ENCODE measurements at places on chromosomes 3 and 15.

GRCh38 chr15:48636511-48636910 is 9.0 kb downstream of the FBN1 start:
- no peak for DNase-seq

DNA sequence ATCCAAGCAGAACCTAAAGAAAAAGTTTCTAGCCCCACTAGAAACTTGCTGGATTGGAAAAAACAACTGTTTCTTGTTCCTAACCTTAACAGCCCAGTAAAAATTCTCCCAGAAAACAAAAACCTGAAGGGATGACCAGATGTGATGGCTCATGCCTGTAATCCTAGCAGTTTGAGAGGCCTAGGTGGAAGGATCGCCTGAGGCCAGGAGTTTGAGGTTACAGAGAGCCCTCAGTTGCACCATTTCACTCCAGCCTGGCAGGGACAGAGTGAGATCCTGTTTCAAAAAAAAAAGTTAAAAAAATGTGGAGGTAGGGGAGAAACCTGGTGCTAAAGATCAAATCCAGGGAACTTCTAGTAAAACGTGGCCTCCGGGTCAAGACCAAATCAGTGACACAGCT is 38.6 kb upstream of the RAF1 start:
- no peak for DNase-seq

DNA sequence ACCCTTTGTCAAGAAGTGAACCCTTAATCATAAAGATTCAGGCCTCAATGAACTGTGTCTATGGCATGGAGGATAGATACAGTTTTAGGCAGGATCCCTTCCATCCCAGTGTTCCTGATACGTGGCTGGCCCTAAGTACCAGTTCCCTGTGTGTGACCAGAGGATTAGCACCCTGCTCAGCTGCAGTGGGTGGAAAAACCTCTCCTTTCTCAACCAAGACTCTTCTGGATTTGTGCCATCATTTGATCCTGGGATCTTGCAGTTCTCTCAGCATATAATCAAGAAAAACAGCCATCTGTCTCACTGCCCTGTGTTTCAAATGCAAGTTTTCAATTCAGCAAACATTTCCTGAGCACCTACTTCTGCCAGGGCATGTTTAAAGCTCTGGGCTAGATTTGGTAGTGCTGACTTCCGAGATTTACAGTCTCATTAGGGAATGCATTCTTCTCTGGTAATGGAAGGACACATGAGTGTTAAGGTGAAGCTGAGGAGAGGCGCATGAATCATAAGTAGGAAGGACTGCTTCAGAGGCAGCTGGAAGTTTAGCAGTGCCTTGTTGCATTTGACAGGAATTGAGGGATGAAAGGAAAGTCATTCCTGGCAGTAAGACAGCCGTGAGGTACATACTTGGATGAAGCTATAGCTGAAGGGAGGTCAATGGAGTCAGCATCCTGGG is 388.3 kb downstream of the MFSD1 start:
- no peak for DNase-seq

- no peak for DNase-seq
Measured at GRCh38 chr3:38507120-38507519, 11.0 kb downstream of the EXOG start.

DNA sequence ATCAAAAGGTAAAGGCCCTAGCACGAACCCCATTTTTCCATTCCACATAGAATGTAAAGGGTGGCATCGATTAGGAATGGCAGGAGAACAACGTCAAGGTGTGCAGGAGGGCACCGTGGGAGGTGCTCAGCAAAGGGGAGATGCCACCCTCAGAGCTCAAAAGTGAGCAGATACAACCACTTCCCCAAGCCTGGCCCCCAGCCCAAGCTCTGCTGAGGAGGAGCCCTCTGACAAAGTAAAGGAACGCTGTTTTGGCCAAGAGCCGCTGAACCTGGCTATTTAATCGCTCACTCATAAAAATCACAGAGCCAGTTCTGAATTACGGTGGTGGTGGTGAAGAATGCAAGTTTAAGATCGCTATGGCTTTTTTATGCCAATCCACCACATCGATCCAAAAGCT is 12.4 kb downstream of the GNB5 start:
- no peak for DNase-seq

- DNase-seq: peak; percentile 84
Measured at GRCh38 chr3:31232055-31233025, 300.4 kb upstream of the STT3B start.

GRCh38 chr3:111787556-111788463 is 71.3 kb upstream of the PHLDB2 start:
- no peak for DNase-seq

DNA sequence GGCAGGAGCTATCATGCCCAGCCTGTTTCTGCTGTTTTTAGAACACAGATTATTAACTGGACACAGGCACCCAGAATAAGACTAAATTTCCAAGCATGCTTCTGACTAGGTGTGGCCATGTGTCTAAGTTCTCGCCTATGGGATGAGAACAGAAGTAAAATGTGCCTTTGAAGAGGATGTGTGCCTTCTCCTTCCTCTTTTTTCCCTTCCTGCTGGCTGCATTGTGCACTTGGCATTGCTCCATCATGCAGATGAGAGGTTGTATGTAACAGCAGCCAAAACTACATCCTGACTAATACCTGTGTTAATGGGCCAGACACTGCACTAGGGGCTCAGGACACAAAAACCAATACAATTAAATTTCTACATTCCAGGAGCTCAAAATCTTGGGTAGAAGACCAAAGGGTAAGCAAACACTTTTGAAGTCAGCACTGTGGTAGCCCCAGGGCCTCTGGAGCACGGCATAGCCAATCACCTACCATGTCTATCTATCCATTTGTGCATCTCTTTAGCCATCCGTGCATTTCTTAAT is 40.9 kb upstream of the RNU6-1 start:
- DNase-seq: peak; percentile 37

DNA sequence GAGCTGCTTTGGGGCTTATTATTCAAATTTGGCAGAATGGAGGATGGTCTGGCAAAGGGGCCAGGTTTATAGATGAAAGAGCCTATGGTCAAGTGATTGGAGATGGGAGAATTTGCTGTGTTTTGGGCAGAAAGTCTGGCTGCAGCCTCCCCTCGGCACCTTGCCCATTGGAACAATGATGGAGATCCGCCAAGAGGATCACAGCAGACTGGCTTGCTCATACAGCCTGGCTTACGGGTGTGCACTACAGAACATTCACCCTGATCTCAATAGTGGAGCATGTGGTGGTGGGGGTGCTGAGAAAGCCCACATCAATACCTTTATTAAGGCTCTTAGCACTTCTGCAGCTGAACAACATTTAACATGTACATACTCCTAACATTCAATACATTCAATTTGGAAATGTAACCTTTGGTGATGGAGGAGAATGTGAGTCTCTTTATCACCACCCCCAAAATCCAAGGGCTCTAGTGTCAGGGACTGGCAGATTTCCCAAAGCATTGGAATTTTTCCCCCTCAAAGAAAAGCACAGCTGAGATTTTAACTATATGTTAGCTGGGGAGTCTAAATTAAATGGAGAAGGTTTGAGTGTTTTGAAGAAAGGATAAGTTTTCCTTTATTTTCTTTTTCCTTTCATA is 118.4 kb upstream of the TMC3 start:
- DNase-seq: no peak

DNA sequence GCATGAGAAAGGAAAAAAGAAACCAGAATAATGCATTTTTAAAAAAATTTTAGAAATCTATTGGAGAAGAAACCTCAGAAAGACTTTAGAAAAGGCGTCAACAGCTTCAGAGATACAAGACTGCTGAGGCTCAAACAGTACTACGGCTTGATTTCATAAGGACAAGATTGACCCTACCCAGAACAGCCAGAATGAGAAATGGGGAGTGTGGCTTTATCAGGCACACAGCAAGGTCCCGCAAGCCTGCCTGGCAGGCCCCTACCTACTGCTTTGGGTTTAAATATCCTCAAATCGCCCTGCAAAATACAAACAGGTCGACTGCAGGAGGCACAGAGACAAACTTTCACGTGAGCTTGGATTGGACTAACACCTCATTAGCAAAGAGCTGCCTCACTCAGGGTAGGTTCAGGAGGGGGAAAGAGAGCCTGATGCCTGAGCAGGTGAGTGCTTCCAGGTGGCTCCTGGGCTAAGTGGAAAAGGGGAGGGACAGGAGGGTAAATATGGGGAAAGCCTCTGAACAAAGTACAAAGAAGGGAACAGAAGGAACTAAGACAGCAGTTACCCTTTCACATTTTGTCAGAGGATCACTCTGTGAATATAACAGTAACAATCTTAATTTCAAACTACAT is 87.5 kb downstream of the RORA start:
- no peak for DNase-seq

- DNase-seq: no peak
Measured at GRCh38 chr3:26621906-26622620, 509 bp upstream of the LRRC3B start.

GRCh38 chr3:99686469-99686868 is 48.1 kb downstream of the COL8A1 start:
- no peak for DNase-seq

DNA sequence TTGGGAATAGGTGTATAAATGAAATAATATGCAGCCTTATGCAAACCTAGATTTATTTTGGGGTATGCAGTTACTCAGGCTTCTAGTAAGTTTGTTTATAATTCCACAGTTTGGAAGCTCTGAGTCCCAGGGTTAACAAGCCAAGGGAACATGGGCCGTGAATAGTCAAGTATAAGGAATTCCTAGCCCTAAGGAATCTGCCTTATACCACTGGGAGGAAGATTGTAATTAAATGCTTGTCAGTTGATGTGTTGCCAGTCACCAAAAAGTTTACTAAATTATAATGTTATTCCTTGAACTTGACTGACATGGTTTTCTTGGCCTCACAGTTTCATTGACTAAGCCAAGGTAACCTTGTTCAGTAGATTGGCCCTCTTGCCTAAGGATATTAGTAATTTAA is 72.4 kb upstream of the SGO1 start:
- no peak for DNase-seq

DNA sequence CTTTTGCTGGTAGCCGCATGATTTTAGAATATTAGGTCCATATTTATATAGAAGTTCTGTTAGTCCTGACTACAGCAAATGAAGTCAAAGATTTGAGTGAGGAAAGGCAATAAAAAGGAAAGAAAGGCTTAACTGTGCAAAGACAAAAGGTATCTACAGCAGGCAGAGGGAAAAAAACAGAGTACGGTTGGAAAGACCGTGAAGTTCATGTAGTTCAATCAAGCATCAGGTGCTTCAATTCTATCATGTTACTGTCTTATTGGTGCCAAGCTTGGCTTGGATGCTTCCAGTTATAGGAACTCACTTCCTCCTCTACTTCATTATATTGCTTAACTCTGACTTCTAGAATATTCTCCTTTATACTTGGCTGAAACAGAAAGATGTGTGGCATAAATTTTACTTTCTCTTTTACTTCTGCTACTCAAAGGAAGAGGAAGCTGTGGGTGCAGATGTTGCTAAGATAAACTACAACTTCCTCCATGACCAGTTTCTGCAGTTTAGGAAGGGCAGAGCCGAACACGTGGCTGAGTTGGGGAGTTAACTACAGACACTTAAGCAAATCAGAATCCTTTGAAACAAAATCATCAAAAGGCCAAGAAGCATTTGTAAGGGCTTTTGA is 72.6 kb upstream of the ZBED2 start:
- peak; percentile 96 for DNase-seq

DNA sequence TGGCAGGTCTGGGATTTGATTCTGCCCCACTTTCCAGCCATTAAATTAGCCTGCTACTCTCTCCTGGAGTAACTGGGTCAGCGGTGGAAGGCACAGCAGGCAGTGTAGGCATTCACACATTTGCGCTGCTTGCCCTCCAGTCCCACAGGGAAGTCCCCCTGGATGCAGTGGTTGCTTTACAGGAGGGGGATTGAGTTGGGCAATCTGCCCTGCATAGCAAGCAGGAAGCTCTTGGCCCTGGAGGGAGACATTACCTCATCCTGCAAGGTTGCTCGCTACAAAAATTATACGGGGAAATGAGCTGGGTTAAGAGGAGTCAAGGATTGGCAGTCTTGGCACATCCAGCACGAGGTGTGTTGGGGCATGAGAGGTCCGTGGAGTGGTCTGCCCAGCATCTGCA is 14.8 kb downstream of the MCM2 start:
- no peak for DNase-seq

- no peak for DNase-seq
Measured at GRCh38 chr3:136166507-136166906, 29.6 kb downstream of the MSL2 start.

DNA sequence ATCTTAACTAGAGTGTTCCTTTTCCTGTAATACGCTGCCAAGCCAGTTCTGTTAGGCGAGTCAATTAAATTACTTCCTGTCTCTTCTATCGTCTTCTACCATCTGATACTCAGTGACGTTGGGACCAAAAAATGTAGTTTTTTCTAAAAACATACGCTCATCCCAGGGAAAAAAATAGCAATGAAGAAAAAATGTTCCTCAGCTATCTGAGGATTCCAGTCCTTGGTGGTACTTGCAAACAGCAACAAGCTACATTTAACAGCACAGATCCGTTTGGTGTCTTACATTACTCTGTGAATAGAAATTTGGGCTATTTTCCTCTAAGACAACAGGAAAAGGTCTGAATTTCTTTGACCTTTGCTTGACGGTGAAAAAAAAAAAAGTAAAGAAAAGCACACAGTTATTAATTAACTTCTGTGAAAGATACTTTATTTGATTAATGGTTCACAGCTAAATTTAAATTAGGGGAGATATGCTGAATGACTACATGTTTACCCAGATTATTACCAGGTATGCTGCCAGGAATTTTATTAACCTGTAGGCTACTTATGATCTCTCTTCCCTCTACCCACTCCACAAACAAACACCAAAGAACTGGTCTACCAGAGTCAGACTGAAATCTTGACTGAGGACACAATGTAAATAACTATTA is 254.4 kb upstream of the ZPLD1 start:
- no peak for DNase-seq

DNA sequence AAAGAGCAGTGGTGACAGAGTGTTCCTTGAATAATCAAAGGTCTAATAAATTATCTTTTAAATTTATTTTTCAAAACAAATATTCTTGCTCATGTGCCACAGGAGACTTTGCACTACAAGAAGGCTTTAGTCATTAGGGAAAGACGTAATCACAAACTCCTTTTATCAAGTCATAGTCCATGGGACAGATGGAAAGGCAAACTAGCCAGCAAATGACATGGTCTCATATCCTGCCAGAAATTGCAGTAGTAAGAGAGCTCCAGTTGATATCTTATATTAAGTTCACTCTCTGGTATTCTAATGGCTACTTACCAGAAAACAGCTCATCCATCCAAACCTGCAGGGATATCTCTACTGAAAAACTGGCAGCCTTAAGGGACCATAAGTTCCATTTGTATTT is 225.0 kb upstream of the TP63 start:
- no peak for DNase-seq

- DNase-seq: no peak
Measured at GRCh38 chr3:34212175-34212574, 413.7 kb downstream of the PDCD6IP start.

- no peak for DNase-seq
Measured at GRCh38 chr3:114494498-114494897, 200.7 kb downstream of the TIGIT start.
